ENCODE measurements at places on chromosomes 7 and 10. TPM values are rescaled to one million over a fixed set of nuclear protein-coding genes. Genes with fewer than 3 reads are reported as not detected.

GRCh38 chr7:116653204-116653603 is 18.8 kb upstream of the MET start:
- DNase-seq: no peak

GRCh38 chr10:37146443-37146842 is 21.0 kb downstream of the ANKRD30A start:
- DNase-seq: no peak

DGKI gene
- total RNA-seq: 1.8 TPM

DNA sequence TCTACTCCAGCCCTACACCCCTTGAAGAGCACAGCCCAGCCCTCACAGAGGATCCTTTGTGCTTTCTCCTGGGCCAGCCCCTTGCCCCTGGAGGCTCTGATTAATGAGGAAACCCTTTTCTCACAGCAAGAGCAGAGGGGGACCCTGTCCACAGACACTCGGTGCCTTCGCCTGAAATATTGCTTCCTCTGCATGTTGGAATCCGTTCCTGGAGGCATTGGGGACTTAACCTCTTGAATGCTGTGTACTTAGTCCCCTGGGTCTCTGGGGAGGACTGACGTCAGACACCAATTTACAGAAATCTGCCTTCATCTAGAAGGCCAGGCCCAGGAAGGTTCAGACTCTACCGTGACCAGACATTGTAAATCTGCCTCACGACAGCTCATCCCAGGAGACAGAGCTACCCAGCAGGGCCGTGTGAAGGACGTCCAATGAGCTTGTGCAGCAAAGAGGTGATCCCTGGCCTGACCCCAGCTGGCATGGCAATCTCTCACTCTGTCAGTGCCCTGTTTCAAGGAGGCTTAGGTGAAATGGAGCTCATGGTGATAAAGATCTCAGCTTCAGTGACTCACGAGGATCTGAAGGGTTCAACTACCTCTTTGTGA is 8.1 kb upstream of the TMEM72 start:
- no peak for DNase-seq

DNA sequence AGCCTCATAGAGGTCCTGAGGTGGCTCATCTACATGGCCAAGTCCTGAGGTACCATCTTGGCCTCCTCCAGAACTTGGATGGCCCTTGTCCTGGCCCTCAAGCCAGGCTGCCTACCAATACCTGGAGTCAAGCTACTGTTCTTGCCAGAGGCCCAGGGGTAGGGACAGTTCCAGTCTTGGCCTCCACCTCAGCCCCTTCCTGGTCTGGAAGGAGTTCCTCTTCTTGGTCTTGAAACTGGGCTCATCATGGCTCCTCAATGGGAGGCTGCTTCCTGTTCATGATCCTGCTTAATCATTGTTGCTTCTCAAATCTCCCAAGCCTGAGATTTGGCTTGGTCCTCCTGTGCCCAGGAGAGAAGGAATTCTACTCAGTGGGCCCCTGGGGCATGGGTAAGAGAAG is 3.9 kb downstream of the HPS6 start:
- no peak for DNase-seq

LRIT1 gene
- total RNA-seq: not detected

PIP gene
- total RNA-seq: not detected

GRCh38 chr10:114715171-114715670 is 57.1 kb upstream of the ABLIM1 start:
- no peak for DNase-seq

NUP205 gene
- 102 TPM for total RNA-seq

GRCh38 chr10:12403119-12403518 is 53.8 kb downstream of the CAMK1D start:
- no peak for DNase-seq

DNA sequence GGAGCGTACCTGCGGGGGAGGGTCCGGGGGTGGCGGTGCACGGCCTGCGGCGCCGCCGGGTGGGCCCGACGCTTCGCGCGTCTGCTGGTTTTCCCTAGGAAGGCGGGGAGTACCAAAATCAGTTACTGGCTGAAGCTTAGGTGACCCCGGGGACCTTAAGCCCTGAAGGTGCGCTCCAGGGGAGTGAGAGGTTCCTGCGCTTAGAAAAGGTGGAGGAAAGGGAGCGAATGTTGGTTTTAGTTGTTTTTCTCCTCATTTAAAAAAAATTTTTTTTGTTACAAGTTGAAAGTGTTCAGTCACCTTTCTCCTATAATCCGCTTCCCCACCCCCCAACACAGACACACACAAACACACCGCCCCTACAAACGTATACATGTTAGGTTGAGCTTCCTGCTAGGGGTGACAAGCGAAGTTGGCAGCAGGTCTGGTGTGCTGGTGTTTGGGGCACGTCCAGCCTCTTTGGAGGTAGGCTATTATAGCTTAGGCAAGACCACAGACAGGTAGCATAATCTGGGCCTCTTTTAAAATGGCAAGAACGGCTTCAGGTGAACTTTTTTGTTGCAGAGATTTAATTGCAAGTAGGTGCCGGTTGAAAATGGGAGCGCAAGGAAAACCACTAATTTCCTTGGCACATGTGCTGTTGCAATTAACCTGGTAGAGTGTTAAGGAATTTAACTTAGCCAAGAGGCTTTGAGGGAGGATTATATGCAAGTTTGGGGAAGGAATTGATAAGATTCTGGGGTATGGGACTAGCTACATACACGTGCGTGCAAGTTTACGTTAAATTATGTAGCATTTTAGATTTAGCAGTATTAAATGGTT is 945 bp downstream of the ADD3 start:
- DNase-seq: no peak

TMEM178B gene
- total RNA-seq: 8.7 TPM

GRCh38 chr10:129922598-129923123 is 41.4 kb downstream of the EBF3 start:
- DNase-seq: no peak

OR2A42 gene
- total RNA-seq: not detected

GRCh38 chr7:42527004-42527403 is 290.0 kb upstream of the GLI3 start:
- DNase-seq: no peak

DNA sequence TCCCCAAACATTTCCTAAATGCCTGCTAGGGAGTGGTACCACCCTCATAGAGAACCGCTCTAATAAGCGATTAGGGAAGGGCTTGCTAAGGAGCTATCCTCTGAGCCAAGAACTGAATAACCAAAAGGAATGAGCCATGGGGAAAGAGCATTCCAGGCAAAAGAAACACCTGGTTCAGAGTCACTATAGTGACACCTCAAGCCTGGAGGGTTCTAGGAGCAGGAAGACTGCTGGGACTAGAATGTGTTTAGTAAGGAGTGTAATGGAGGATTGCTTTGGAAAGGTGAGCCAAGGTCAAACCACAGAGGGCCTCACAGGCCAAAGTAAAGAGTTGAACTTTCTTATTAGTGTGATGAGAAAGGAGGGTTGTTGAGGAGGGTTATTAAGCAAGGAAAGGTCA is 38.7 kb upstream of the NRBF2 start:
- no peak for DNase-seq

GRCh38 chr10:23197416-23197861 is 5.3 kb downstream of the PTF1A start:
- DNase-seq: no peak

UBN2 gene
- 26.3 TPM for total RNA-seq

CYP51A1 gene
- total RNA-seq: 82.8 TPM

MOGAT3 gene
- 1.1 TPM for total RNA-seq

NUTM2B gene
- 1.00 TPM for total RNA-seq

- DNase-seq: no peak
These were observed 6.8 kb upstream of the MSRB2 start for GRCh38 chr10:23088609-23089008.

GRCh38 chr10:79390551-79391229 is 43.4 kb downstream of the PPIF start:
- DNase-seq: peak; percentile 65

DNA sequence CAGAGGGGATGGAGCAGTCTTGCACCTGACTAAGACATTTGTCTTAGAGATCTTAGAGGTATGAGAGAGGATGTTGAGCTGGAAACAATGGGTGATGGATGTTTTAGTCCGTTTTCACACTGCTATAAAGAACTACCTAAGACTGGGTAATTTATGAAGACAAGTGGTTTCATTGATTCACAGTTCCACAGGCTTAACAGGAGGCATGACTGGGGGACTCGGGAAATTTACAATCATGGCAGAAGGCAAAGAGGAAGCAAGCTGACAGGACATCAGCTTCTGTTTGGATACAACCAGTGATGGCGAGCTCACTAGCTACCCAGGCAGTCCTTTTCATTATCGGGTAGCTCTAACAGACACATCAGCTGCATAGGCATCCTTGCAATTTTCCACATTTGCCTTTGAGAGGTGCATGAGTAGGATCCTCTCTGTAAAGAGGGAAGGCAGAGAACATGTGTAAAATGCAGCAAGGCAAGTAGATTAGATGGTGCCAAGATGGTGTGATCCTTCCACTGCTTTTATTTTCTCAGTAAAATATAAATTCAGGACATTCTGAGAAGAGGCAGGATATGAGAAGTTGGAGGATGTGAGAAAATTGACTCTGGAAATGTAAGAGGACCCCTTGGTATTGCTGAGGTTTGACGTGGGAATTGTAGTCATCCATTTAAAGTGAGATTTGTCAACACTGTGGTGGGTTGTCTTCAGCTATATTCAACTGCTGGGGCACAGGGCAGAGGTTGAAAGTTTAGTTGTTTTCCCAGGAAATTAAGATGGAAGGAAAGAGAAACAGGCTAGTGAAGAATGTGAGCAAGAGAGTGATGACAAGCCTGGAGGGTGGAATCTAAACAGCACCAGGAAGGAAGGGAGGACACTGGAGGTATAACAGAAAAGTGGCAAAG is 1140.0 kb upstream of the AUTS2 start:
- no peak for DNase-seq

FOXI2 gene
- total RNA-seq: 4.8 TPM

DNA sequence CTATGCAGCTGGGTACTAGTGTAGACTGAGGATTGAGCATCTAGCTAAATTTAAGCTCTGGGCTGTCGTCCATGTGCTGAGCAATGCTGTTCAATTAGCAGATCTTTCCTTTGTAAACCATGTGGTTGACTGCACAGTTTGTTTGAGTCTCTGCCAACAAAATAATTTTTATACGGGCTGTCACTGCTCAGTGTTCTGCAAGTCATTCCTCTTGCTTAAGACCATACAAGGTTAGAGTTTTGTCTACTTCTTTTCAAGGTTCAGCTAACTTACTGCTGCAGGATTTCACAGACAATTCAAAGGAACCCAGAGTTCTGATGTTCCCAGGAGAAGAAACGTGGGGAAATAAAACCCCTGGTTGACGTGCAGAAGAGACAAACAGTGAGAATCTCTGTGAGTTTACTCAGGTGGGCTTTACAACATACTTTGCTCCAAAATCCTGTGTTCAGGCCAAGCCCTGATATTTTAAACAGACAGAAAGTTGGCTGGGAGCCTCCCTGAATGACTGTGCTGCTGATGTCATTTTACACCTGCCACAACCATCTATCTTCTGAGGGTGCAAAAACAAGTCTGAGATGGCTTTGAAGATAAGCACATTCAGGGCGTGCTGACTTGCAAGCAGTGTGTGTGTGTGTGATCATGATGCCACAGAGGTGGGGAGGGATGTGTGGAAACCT is 177.1 kb upstream of the SVIL start:
- DNase-seq: no peak

CPA5 gene
- total RNA-seq: not detected

DNA sequence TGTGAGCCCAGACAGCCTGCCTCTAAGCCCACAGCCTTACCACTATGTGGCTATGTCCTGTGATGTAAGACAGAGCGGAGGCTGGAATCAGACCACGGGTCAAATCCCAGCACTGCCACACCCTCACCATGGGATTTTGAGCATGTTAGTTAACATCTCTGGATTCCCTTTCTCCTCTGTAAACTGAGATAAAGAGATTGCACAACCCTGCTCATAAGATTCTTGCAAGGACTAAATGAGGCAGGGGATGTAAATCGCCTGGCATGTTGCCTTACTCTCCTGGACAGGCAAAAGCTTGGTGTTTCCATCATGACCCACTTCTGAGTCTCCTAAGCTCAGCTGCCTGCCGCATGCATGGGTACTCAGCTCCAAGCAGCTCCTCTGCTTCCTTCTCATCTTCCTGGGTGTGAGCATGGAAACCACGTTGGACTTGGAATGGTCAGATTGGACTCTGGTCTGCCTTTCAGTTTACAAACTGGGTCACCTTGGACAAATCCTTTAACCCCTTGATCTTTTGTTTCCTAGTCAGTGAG is 41.3 kb upstream of the MTURN start:
- DNase-seq: no peak

PTPN20 gene
- total RNA-seq: not detected

GRCh38 chr10:70125918-70126552 is 6.6 kb downstream of the AIFM2 start:
- DNase-seq: no peak

GRCh38 chr10:25805986-25806385 is 128.0 kb upstream of the MYO3A start:
- DNase-seq: no peak

AKR1E2 gene
- 4.7 TPM for total RNA-seq

SPDYE8 gene
- total RNA-seq: not detected

OR2A5 gene
- total RNA-seq: not detected

Measured in type B pancreatic cell (in vitro differentiated cells).